ENCODE measurements at places on chromosomes 2 and 18.
A peak's percentile ranks its signal among the peaks of the same experiment; 100 is the strongest.

DNA sequence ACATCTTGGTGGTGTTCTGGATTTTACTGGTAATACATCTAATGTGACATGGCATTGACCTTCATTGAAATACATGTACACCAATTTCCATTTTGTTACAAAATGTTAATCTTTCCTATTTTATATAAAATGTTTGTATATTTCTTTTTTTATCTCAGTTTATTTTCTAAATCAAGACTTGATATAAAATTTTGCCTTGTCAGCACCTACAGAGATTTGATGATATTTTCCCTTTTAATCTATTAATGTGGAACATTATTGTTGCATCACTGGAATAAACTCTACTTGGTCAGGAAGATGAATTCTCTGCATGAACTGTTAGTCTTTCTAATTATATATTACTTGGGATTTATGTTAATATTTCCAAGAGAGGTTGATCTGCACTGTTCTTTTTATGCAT, 294.0 kb upstream of the ETAA1 start:
- DNase-seq = no peak

- DNase-seq = no peak
Observed at GRCh38 chr2:207787017-207787416, 17.3 kb upstream of the FZD5 start.

DNA sequence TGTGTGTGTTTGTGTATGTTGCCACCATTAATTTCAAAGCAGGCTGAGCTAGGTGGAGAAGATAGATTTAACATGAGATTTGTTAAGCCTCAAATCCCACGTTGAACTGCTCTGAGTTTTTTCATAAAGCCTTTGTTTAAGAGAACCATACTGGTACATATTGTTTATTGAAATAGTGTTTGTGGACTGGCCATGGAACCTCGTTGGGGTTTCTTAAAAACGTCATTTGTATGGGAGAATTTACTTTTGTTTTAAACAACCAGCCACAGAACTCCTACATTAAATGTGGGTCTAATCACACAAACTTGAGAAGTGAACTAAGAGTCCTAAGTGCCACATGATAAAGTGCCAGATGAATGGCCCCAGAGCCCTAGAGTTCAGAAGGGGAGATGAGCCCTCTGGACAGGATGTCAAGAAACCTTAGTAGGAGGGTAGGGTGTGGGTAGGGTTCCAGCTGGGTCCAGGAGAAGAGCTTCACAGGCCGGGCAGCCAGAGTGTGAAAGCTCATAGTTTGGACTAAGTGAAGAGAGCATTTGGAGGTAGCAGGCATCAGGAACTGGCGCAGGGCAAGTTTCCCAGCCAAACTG, 120.6 kb upstream of the EML6 start:
- no peak for DNase-seq

- DNase-seq = no peak
Observed at GRCh38 chr2:182435754-182436153, 8.9 kb upstream of the PDE1A start.

- no peak for DNase-seq
Observed at GRCh38 chr18:9210966-9211365, 74.4 kb downstream of the ANKRD12 start.

- no peak for DNase-seq
Observed at GRCh38 chr18:9206421-9206820, 69.8 kb downstream of the ANKRD12 start.

DNA sequence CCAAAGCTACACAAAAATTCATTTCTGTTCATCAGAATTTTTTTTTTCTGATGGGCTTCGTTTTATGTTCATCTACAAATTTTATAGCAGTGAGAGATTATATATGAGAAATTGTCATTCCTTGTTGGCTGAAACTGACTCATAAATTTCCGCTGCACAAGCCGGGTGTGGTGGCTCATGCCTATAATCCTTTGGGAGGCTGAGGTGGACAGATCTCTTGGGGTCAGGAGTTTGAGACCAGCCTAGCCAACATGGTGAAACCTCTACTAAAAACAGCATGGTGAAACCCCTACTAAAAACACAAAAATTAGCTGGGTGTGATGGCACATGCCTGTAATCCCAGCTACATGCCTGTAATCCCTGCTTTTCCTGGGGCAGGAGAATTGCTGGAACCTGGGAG, 72.0 kb downstream of the PLEKHM3 start:
- DNase-seq = no peak

DNA sequence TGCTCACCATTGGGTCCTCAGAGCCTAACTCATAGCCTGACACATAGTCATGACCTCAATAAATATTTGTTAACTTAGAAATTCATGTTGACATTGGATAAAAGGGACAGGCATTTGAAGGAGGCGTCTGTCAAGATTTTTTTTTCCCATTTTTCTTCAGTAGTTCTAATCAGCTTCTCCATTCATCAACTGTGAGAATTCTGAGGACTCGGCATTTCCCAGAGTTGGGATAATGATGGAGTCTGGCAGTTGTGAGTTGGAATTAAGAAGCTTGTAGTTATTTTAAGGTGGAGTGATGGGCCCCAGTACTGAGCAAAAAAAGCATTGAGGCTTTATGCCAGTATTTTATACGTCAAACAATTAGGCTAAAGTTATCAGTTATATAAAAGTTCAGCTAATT, 4.6 kb downstream of the SPATS2L start:
- no peak for DNase-seq

GRCh38 chr2:42918671-42919318, 126.4 kb upstream of the HAAO start:
- DNase-seq = no peak

DNA sequence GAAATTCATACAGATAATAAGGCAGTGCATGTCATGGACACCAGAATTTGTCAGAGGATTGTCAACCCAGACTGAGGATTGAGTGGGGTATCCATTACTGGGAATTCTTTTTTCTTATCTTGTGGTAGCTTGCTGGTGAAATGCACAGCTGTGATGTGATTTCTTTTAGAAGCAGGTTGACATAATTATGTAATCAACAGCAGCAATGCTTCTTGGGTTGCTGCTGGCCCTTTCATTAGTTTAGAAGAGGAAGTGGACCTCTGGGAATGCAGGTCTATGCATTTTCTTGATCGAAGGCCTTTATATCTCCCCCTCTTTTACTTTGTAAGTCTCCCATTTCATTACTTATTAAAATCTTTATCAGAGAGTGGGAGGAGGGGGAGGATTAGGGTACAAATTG, 319.9 kb downstream of the AGPS start:
- no peak for DNase-seq

GRCh38 chr2:241185961-241186360, 2.5 kb upstream of the ANO7 start:
- DNase-seq = no peak

- no peak for DNase-seq
Observed at GRCh38 chr18:60469387-60470100, 97.0 kb upstream of the MC4R start.

DNA sequence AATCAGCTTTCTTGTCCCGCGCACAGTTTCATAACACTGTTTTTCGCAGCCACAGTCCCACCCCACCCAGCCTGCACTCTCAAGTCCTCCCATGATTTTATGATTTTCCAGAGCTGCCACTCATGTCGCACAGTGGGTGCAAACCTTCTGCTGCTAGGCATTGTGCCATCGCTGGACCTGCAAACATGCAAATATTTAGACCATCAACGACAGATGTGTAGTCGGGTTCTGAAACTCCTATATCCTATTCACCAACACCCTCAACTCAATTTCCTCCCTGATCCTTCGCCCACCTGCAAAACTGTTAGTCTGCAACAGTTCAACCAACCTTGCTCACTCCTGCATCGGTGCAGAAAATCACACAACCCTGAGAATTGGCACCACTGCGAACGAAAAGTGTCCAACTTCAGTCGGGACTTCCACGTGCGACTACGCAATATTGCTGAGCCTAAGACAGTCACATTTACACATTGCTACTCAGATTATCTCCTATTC, 871 bp upstream of the ALS2 start:
- peak; percentile 8 for DNase-seq

DNA sequence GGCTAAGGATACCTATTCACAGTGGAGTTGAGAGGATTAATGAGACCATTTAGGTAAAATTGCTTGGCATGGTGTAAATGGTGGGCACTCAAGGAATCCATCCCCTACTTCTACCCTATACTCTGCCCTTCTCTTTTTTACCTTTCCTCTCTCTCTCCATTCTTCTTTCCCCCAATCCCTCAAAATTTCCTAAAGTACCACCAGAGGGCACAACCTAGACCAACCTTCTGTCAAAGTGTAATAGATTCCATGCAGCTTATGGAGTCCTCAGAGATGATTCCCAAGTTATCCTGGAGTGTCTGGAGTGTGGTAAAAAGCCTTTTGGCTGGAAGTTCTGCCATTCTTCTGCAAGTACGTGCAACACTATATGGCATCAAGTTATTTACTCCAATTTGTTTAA, 33.0 kb upstream of the CCDC195 start:
- no peak for DNase-seq
